ENCODE measurements at places on chromosomes 7 and 10.

GRCh38 chr10:7512487-7512886, 101.7 kb upstream of the SFMBT2 start:
- no peak for DNase-seq

- DNase-seq = no peak
These were observed 120.9 kb downstream of the SEMA3D start for GRCh38 chr7:85065888-85066485.

DNA sequence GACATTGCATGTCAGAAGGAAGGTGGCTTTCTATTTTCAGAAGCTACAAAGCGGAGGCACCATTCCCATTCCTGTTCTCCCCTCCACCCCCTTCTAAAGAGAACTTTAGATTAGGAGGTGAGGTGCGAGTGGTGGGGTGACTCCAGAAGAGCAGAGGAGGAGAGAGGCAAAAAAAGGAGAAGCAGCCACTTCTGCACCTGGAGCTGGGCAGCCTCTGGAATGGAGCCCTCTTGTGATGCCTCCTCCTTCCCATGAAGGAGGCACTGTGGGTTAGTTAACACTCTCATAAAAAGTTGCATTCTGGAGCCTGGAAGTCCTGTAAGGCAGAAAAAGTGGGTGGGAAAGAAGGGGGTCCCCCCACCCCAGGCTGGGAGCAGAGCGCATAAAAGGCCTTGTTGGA, 4.8 kb downstream of the PTF1A start:
- DNase-seq = no peak

DNA sequence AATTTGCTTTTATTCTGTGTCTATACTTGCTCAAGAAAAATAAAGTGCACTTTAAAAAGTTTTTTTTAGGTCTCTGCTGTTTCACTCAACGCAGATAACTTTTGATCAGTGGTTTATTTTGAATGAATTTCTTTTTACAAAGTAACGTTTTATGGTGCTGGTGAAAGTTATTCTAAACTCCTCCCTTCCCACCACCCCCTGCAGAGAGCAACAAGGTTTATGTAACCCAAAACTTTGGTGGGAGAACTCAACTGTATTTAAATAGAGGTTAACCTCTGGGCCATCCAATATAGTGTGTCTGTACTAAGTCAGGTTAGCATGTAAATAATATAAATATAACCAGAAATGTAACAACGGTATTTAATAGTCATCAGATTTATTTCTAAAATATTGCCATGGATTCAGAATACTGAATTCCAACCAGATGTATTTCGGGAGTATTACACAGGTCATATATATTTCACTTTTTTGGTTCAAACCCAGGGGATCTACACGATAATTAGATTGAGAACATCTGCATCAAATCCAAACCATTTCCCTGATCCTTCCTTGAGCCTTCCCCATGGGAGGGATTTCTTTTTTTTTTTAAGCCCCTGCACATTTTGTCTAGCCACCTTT, 3.9 kb upstream of the CUX1 start:
- DNase-seq = no peak

DNA sequence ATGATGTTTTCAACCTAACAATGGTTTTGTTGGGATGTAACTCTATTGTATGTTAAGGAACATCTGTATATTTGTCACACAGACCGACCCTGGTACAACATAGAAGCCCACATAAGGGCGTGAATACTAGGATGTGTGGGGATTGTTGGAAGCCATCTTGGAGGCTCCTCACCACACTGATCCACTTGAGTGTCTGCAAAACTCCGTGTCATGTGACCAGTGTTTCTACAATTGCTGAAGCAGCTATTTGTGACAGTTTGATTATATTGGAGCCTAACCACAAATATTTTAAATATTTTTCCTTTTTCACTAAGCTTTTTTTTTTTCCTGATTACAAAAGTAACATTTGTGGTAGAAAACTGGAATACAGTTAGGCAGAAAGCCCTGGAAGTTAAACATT, 27.9 kb downstream of the RALA start:
- no peak for DNase-seq

GRCh38 chr10:94049911-94050310, 56.2 kb downstream of the PLCE1 start:
- no peak for DNase-seq

DNA sequence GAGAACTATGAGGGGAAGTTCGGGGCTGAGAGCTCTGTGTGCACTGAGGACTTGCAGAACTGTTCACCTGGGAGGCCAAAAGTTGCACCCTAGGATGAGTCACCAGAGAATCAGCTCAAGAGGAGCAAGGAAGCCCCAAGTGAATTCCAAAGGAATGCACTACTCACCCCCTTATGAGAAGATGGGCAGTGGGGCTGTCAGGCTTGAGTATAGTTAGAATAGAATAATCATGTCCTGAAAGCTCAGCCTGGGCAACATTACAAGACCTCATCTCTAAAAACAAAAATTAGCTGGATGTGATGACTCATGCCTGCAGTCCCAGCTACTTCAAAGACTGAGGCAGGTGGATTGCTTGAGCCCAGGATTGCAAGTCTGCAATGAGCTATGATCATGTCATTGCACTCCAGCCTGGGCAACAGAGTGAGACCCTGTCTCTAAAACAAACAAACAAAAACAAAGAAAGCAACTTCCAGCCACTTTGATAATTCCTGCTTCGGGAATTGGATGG, 30.0 kb downstream of the MAP3K8 start:
- no peak for DNase-seq

DNA sequence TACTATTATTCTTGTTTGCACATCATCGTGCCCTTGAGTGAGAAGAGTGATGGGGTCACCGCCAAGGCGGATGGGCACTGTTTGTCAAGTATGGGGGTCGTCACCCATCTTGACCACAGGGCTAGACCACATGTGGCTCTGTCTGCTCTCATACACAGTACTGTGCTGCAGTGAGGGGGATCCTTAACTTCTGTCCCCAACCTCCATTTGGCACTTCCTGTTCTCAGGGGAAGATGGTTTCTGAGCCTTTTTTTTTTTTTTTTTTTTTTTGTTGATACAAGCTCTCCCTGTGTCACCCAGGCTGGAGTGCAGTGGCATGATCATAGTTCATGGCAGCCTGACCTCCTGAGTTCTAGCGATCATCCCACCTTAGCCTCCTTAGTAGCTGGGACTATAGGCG, 13.6 kb downstream of the WBP1L start:
- DNase-seq = no peak

DNA sequence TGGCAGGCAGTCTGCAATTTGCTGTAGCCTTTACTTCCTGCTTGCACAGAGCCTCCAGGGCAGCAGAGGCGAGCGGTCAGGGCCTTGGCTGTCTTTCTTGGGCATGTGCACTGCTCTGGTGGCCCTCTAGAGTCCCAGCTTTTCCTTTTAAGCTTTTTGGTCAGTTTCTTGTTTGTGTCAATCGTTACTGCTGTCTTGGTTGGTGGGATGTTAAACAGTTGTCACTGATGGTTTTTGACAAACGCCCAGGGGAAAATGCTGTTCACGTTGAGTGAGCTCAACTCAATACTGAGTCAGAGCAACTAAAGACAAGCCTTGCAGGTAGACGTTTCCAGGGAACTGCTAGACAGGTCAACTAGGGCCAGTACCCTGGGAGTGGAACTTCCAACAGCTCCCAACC, 14.0 kb downstream of the PRKRIP1 start:
- no peak for DNase-seq

- peak; percentile 51 for DNase-seq
These were observed 4.8 kb upstream of the MTG1 start for GRCh38 chr10:133388973-133389818.

GRCh38 chr10:121577568-121577967, 20.7 kb downstream of the FGFR2 start:
- DNase-seq = no peak
